Midbrain (tissue), 1 donor: ENCODE measurements at places on chromosomes 11 and 22.

GRCh38 chr11:33178443-33179180 lies 17.3 kb upstream of the CSTF3 start:
- DNase-seq, result no peak

DNA sequence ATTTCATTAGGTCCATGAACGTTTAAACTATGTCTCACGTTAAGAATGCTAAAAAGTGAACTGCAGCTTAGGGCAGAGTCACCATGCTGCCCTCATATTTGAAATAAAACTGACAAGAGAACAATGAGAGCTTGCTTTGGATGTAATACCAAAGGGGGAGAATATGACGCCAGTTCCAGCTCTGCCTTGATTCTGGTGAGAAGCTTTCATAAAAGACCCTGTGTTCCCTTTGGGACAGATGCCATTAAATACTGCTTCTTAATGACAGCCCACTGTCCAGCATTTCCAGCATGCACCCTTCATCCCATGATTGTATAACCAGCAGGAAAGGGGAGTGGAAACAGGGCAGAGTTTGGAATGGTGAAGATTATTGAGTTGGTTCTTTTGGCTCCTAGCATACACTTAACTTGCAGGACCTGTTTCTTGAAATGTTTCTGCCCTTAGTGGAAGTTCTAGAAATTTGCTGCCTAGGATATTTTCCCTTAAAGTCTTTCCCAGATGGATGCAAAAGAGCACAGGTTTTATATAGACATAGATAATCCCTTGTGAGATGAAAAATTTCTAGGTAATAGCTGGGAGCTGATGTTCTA lies 139.3 kb upstream of the LDLRAD3 start:
- DNase-seq, result peak; percentile 66

DNA sequence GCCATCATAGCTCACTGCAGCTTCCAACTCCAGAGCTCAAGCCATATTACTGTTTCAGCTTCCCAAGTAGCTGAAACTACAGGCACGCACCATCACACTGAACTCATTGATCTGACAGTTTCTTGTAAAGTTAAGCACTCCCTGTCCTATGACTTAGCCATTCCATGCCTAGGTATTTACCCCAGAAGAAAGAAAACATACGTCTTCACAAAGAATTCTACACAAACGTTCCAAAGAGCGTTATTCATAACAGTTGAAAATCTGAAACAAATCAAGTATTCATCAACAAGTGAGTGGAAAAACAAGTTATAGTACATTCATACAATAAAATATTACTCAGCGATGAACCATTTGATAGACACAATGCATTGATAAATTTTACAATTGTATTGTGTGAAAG lies 7.8 kb upstream of the NLRP10 start:
- no peak for DNase-seq

- DNase-seq, result no peak
Observed at GRCh38 chr22:50529897-50530579, at the start of gene TYMP. TSS of gene TYMP (minus strand) at chr22:50530012. CDS start at chr22:50529709, 303 bp downstream.

DNA sequence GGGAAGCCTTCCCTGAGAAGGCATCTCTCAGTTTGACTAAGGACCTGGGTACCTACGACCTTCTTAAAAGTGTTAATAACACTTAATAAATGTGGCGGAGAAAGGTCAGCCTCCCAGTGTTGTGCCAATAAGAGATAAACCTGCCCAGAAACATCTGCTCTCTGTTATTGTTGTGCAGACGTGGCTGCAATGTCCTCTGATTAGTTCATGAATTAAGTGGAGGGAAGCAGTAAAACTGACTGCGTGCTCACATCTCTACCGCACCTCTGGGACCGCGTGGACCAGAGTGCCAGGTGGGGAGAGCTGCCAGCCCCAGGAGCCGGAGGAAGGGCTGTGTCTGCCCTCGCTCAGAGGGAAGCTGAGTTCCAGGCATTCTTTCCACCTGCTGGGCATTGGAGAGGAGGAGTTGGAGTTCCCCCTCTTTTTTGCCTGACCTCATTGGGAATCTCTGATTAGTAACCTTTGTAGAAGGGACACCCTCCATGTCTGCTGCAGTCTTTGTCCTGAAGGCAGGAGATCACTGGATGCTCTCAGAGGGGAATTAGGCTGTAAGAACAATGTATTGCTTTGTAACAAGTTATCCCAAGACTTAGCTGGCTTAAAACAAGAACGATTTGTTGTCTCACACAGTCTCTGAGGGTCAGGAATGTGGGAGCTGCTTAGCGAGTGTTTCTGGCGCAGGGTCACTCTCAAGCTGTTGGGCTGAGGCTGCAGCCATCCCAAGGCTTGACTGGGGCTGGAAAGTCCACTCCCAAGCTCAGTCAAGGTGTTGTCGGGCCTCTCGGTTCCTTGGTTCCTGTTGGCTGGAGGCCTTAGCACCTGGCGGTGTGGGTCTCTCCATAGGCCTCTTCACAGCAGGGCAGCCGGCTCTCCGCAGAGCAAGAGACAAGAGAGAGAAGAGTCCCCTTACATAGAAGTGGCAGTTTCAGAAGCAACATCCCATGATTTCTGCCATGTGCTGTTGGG lies 247.6 kb upstream of the TBCEL start:
- no peak for DNase-seq

DNA sequence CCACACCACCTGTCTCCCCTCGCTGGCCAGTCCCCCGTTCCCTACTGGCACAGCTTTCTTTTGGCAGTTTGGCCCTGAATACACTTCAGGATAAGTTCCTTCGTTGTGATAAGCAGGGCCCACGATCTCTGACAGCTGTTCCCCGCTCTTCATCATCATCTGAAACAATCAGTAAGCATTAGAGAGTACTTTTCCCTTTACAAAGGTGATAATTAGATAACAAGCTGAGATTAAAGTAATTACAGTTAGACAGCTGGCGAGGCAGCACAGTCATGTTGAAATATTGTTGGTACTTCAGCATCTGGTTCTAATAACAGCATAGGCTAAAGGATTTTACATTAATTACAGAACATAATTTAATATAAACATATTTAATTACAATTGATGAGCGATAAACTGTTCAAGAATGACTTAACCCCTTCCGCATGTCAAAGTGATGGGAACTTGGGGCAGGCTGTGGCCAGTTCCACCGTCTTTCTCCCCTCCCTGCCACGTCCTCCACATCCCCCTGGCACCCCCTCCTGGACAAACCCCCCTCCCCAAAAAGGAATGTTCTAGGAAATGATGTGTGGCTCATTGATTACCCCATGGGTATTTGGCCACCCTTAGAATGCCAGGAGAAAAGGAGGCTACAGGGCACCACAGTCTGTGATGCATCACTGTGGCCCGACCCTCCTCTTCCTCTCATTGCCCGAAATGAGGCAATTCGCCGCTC lies 134.9 kb downstream of the RCN1 start:
- DNase-seq, result no peak

DNA sequence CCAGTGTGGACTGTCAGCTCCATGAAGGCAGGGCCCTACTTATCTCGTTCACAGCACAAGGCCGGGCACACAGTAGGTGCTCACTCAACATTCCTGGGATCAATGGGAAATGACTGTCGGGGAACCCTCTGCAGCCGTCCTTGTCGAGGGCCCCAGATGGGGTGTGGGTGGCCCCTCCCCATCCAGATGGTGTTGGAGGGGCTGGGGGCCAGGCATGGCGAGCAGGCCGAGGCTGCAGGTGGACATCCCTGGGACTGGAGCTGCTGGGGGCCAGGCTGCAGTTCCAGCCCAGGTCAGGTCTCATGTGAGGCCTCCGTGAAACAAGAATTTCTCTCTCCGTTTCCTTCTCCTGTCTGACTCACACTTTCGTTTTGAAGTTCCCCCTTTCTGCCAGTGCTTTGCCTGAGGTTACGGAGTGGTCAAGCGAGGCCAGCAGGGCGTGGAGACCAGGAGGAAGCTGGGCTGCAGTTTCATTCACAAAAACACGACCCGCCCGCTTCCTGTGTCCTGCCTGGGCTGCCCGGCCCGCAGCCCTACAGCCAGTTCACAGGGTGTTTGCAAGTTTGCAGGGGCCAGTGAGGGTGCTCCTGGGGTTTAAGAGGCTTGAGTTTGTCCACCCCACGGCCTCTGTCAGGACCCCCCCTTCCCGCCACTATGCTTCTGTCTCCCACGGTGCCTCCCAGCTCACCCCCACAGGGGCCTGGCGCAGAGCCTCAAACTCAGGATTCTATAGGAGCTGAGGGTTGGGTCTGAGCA lies 4.5 kb downstream of the MYEOV start:
- DNase-seq, result peak; percentile 37

GRCh38 chr11:119416606-119417580 lies 6.1 kb downstream of the THY1 start:
- DNase-seq, result no peak

DNA sequence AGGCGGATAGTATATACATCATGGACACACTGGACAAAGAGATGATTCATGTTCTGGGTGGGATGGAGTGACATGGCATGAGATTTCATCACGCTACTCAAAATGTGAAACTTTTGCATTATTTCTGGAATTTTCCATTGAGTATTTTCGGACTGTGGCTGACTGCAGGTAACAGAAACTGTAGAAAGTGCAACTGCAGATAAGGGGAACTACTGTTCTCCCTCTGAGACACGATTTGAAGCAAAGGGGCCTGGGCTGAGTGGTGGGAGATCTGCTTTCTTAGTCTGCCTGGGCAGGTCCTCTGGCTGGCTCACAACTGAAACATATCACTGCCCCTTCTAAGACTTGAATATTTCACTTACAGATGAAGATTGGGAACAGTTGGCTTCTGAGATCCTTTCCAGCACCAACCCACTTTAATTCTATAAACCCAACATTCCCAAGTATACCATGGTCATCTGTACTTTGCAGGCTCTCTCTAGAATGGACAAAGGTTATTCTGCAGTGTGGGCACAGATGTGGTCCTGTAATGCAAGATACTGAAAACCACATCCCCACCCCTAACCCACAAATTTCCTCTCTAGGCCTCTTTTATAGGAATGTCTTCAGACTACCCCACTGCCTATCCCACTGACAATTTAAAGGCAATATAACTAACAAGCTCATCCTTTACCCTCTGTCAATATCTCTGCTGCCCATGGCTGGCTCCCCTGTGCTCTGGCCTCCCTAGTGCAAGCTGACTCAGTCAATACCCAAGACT lies 121.1 kb downstream of the KCNC1 start:
- DNase-seq, result no peak
